ENCODE measurements at places on chromosomes 3 and 15. TPM values are rescaled to one million over a fixed set of nuclear protein-coding genes. Genes with fewer than 3 reads are reported as not detected.

DNA sequence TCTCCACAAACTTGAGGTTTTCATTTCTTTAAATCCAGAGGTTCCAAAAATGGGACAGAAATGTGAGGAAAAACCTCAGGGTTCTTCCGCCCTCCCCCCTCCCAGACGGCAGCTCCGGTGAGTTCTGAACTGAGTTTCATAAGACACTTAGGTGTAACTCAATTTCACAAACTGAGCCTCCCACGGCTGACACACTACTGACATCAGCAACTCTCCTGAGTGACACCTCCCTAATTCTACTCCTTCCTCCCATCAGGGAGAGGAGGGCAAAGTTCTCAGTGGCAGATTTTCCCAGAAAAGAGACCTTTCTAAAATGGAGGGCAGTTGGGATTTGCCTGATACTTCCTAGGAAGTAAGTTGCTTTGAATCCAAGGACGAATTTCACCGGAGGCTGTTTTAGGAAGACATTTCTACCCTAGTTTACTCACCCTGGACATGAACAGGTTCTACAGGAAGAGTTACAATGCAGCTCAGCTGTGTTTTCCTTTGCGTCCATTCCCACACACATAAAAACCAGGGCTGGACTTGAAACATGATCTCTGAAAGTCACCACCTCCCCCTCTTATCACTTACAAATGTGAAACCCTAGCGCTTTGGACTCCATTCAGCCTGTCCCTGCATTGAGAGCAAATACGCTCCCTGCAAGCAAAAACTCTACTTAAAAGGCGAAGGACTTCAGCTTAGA is 78.1 kb upstream of the LMOD3 start:
- DNase-seq = no peak

DNA sequence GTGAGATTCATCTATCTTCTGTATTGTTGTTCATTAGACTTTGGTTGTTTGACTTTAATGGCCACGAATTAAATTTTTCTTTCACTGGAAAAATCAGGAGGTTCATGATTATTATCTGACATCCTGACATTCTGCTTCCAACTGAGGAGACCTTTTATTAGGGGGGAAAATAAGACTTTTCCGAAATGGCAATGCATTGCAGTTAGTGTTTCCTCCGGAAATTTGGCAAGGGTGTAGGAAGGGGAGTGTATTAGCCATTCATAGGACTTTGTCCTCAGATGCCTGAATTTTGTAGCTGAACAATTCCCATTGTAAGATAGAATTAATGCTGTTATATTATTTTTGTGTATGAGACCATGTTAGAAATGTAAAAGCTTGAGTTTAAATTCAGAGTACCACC is 450.6 kb upstream of the TGFBR2 start:
- no peak for DNase-seq

- DNase-seq = no peak
Observed at GRCh38 chr3:17075907-17076306, 191.2 kb downstream of the PLCL2 start.

- DNase-seq = no peak
Observed at GRCh38 chr3:197511130-197511529, 44.6 kb downstream of the BDH1 start.

DNA sequence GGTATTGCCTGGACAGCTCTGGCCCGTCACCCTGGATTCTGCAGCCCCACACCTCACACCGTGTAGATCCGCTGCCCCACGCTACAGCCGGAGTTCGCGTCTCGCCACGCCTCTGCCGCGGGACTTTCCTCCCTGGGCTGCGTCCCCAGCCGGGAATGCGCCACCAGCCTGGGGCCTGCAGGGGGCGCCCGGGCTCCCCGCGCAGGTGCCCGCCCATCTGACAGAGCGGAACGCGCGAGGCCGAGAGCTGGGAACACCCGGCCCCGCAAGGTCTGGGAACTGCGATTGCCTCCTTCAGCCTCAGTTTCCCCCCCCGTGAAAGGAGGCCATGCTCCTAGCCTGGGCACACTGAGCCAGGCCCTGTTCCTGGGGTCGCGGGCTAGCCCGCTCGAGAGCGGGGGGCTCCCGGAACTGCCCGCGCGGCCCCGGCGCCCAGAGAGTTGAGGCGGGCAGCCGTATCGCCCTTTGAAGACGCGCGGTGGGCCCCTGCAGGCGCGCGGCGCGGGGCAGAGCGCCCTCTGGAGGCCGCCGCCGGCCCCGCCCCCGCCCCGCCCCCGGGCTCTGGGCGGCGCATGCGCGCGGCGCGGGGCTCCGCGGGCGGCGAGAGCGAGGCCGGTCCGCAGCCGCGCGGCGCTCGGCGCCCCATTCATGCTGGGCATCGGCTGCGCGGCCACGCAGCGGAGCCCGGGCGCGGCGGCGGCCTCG is at the start of gene PLXNA1:
TSS of gene PLXNA1 (plus strand) at position 645 of the 705 bp plus-strand sequence. CDS start 5,479 bp downstream, outside the sequence.
- no peak for DNase-seq

GRCh38 chr3:171783086-171783485 is 27.2 kb downstream of the PLD1 start:
- DNase-seq = no peak

DNA sequence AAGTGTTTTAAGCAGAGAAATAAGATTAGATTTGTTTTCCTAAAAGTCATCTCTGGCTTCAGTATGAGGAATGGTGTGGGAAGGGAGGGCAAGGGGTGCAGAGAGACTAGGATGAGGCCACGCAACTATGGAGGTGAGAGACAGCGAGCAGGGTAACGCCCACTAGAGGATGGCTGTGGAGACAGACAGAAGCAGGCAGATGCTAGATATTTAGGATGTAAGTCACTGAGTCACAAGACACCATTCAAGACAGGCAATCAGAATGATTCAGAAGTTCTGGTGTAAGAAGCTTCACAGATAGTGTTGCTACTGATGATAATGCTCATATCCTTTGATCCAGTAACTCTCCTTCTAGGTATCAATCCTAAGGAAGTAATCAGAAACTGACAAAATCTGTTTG is 19.1 kb downstream of the HSPBAP1 start:
- no peak for DNase-seq

GRCh38 chr15:74449643-74450205 is 11.2 kb downstream of the UBL7 start:
- no peak for DNase-seq

DNA sequence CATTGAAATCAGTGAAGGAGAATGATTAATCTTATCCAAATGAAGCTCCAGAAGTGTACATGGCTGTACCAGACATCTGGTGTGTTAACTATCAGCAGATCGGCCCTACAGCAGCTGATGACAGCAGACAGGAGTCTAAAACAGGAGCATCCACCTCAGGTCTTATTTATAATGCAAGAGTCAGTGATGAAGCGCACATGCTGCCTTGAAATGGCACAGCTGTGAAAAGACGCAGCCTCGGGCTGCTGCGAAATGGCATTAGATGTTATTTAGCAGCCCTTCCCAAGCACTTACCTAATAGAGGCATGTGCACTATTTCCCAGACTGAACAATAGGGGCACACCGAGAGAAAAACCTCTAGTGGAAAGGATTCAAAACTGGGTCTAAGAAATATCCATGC is 472.3 kb upstream of the CBLB start:
- DNase-seq = no peak

GRCh38 chr3:24494618-24495325 is at the start of gene THRB:
Gene THRB, minus strand, starts transcription at chr3:24494850.
- no peak for DNase-seq

- no peak for DNase-seq
Observed at GRCh38 chr15:68774521-68775235, 46.0 kb downstream of the ANP32A start.

- no peak for DNase-seq
Observed at GRCh38 chr3:139534992-139535879, 4.3 kb downstream of the RBP1 start.

GRCh38 chr15:58517682-58518525 is 86.1 kb downstream of the LIPC start:
- DNase-seq = no peak

- DNase-seq = no peak
Observed at GRCh38 chr3:194395212-194395611, 3.9 kb downstream of the GP5 start.

- no peak for DNase-seq
Observed at GRCh38 chr15:77503240-77503639, 82.6 kb downstream of the HMG20A start.

DNA sequence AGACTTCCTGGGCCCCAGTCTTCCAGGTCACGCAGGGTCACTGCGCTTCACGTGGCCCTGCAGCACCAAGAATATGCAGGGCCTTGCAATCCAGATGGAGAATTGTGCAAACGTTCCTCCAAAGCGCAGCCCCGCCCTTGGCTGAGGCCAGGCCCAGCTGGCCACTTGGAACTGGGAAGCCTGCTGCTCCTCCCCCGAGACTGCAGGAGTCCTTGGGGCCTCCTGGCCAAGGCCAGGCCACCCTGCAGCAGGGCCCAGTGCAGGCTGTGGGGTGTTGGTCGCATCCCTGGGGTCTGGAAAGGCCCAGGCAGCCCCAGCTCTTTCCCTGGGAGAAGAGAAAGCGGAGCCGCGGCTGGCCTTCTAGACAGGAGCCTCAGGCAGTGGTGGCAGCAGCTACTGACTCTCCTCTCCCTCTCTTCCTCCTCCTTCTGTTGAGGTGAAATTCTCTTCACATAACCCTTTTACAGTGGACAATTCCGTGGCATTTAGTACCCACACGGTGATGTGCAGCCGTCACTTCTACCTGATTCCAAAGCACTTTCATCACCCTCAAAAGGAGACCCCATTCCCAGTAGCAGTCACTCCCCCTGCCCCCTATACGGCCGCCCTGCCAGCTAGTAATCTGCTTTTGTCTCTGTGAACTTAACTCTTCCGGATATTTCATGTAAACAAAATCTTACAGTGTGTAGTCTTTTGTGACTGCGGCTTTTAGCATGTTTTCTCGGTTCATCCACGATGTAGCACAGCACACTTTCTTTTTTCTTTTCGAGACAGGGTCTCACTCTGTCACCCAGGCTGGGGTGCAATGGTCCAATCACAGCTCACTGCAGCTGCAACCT is 103.9 kb downstream of the TMEM266 start:
- DNase-seq = no peak

GRCh38 chr3:53628536-53629401 is 134.4 kb downstream of the CACNA1D start:
- no peak for DNase-seq

Gene NANOGP8
- polyA plus RNA-seq = 0.33 TPM

Gene GRK7
- 0.10 TPM for polyA plus RNA-seq

Gene ISLR2
- 7.3 TPM for polyA plus RNA-seq

Gene NAA80
- 6.3 TPM for polyA plus RNA-seq

Gene GPR176
- polyA plus RNA-seq = 3.6 TPM

Gene RBPMS2
- 4.1 TPM for polyA plus RNA-seq

Gene SMCO1
- polyA plus RNA-seq = 2.2 TPM

Gene CPN2
- not detected for polyA plus RNA-seq
